ENCODE measurements at places on chromosomes 16 and 17. TPM values are rescaled to one million over a fixed set of nuclear protein-coding genes. Genes with fewer than 3 reads are reported as not detected.

GRCh38 chr16:52548261-52549010 is 1.5 kb upstream of the TOX3 start:
- DNase-seq = no peak

DNA sequence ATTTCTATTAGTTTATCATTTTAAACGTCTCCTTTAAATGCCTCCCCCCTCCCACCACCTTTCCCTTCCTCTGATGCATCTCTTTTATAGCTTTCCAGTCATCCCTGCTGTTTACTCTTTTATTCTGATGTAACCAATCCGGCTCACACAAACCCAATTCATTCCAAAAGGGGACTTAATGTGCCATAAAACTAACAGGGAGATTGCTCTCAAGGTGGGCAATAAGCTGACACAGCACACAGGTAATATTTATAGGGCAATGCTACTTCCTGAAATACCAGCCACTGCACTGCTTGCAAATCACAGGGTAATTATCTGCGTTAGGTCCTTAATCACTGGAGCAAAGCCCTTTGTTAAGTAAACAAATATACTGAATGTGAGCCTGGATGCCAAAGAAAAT is 23.3 kb upstream of the CA10 start:
- no peak for DNase-seq

- no peak for DNase-seq
Measured at GRCh38 chr16:75315539-75316306, 64.3 kb upstream of the BCAR1 start.

DNA sequence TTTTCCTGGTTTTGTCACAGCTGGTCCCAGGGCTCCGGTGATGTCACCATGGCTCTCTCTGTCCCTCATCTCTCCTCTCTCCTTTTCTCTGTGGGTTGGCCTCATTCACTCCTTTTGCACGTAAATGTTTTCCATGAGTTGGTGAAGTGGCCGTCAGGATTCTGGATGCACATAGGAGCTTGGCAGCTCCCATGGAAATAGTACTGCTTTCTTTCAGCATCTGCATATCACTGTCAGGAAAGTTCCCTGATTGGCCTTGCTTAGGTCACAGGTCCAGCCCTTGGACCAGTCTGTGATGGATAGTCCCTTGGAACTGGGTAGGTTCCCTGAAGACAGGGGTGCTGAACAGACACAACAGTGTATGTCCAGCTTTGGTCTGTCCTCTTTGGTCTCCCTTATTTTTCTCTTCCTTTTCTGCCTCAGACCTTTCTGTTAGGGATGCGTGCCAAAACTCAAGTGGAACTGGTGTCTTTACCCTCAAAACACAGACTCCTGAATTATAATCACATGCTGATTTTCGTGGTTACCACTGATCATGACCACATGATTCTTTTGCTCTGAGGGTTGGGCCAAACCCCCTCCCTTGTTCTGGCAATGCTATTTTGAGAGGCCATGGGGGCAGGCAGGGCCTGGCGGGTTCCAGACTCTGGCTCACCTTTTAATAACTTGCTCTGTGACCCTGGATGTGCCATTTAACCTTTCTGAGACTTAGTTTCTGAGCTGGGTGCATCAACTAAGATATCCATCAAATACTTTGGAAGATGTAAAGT is 99.0 kb downstream of the MSI2 start:
- DNase-seq = no peak

- peak; percentile 21 for DNase-seq
Measured at GRCh38 chr17:81733507-81734404, 21.7 kb downstream of the SLC25A10 start.

- DNase-seq = no peak
Measured at GRCh38 chr16:75252049-75252864, 833 bp upstream of the BCAR1 start.

GRCh38 chr16:4801051-4801961 is 1.1 kb downstream of the ROGDI start:
- peak; percentile 19 for DNase-seq

ZNF174 gene
- 18.8 TPM for polyA plus RNA-seq

BRIP1 gene
- 0.86 TPM for polyA plus RNA-seq

MEOX1 gene
- 5.4 TPM for polyA plus RNA-seq

Data from CD8-positive, alpha-beta memory T cell (primary cell).